Thoracic aorta (tissue), 2 donors: ENCODE measurements at places on chromosomes 6 and 20.

DNA sequence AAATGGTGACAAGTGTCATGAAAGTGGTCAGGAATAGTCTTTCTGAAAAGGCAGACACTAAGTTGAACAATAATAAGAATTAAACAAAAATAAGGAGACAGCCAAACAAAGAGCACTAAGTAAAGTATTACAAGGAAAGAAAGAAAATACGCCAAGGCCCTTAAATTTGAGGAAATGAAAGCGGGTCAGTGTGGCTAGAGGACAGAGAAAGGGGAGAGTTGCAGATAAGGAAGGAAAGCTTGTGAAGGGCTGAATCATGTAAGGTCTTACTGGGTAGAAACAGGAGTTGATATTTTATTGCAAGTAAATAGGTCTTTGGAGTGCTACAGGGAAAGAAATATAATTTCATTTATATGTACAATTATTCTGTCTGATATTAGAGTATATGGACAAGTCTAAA, 732.1 kb downstream of the EPHA7 start:
- H3K4me1 ChIP-seq: no peaks in the 10 kb centered on the region
- no peaks in the 10 kb centered on the region for H3K36me3 ChIP-seq
- no peak overlapping the region for H3K4me3 ChIP-seq
- no peaks in the 10 kb centered on the region for H3K27me3 ChIP-seq
- no peak for DNase-seq

DNA sequence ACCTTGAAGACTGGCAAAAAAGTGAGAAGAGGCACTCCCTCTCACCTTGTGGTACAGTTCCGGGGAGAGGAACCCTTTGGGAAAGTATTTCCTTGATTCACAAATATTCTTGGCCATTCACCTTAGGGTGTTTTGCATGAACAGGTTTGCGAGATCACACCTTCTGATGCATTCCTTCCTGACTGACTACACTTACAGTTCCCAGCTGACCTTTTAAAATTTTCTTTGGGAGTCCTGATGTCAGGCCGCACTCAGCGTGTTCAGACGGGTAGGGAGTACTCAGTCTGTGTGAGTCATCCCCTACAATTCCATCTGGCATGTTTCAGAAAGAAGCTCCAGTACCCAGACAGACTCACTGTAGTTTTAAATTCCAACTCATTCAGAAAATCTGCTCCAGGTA, 1.7 kb downstream of the ADGRF4 start:
- H3K27me3 ChIP-seq: no peaks in the 10 kb centered on the region
- no peaks in the 10 kb centered on the region for H3K36me3 ChIP-seq
- no peak for DNase-seq
- H3K4me3 ChIP-seq: no peak overlapping the region
- no peaks in the 10 kb centered on the region for H3K4me1 ChIP-seq

DNA sequence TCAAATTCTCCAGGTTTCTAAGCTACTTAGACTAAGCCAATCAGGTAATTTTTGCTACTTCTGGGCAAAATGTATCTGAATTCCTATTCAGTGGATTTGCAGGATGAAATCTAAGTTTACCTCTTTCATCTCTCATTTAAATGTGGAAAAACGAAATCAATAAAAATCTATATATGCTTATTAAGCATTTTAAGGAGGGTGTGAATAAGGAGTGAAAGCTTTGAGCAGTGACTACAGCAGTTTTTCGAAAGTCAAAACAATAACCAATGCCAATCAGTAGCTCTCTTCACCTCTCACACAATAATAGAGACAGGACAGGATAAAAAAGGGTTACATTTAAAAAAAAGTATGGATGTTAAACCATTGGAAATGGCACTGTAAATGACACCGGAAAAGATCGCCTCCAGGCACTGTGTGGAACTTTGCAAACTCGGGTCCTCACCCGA, 476 bp upstream of the BCKDHB start:
- H3K4me3 ChIP-seq: peak overlapping the region; percentile 81

- H3K4me1 ChIP-seq: no peaks in the 10 kb centered on the region
- no peak overlapping the region for H3K27ac ChIP-seq
- no peaks in the 10 kb centered on the region for H3K27me3 ChIP-seq
- no peaks in the 10 kb centered on the region for H3K36me3 ChIP-seq
- H3K4me3 ChIP-seq: no peak overlapping the region
- no peak for DNase-seq
These were observed 31.4 kb downstream of the SLC35F1 start for GRCh38 chr6:117938311-117938995.

DNA sequence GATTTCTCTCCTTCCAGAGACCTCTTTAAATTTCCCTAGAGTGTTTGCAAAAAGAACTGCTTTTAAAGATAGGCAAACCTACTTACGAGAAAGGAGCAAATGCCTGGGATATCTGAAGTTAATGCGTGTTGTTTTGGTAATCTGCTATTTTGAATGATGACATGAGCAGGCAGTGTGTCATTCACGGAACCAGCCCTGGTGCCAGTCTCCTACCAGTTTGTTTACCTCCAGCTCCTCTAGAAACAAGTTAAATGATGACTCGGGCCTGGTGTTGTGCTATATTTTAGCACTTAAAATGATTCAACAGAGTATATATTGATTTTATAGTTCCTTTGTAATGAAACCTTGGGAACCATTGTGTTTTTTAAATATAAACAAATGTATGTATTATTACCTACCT, 41.1 kb upstream of the MAP3K4 start:
- H3K4me3 ChIP-seq: peak overlapping the region; percentile 29
- H3K4me1 ChIP-seq: peaks cover 11% of the 10 kb centered on the region
- DNase-seq: no peak
- H3K27ac ChIP-seq: peak overlapping the region; percentile 44
- no peaks in the 10 kb centered on the region for H3K27me3 ChIP-seq

DNA sequence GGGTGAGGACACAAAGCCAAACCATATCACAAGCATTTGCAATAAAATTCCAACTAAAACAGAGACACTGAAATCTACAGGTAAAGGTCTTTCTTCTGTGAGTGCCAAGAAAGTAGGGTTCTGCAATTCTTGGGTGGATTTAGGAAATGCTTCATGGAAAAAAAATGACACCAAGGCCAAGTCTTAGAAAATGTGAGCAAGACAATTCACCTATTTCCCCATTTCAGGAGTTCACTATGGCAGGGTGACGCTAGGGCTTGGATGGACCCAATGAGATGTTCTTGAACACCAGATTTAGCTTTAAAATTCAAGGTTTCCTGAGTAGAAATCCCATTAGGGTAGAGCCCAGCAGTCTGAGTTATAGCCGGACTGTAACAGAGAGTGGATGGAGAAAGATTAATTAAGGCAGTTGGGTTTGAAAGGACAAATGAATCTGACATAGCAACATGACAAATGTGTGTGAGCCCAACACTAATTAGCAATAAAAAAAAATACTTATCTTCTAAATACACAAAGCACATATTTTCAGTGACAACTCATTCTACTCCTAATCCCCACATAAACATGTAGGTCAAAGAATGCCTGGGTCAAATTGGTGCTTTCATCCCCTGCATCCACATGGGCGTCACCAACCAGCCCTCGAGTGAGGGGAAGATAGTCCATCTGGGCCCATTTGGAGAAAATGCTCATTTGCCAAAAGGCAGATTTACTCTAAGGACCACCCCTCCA, 180.4 kb upstream of the JARID2 start:
- H3K27me3 ChIP-seq: no peaks in the 10 kb centered on the region
- H3K4me1 ChIP-seq: no peaks in the 10 kb centered on the region
- no peaks in the 10 kb centered on the region for H3K36me3 ChIP-seq
- no peak overlapping the region for H3K4me3 ChIP-seq

DNA sequence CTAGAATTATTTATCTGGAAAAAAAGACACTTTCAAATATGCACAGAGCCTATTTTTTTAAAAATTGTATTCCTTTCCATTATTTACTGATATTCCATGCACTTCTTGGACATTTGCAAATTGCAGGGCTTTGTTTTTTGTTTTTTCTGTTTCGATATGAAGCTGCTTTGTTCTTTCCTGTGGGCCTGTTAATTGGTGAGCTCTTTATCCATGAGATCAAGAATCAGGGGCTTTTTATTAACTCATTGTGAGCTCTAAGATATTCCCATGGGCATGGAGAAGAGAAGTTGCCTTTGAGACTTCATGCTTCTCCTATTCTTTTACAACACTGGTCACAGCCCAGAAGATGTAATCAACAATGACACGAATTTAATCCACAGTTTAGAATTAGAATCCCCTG, 145.1 kb downstream of the SAMD5 start:
- H3K27me3 ChIP-seq: no peaks in the 10 kb centered on the region
- H3K4me3 ChIP-seq: no peak overlapping the region
- peaks cover 6% of the 10 kb centered on the region for H3K4me1 ChIP-seq

- H3K27ac ChIP-seq: no peak overlapping the region
- no peak for DNase-seq
- H3K4me3 ChIP-seq: no peak overlapping the region
These were observed 123.2 kb downstream of the RIN2 start for GRCh38 chr20:19881080-19881840.

- H3K4me1 ChIP-seq: peaks cover 15% of the 10 kb centered on the region
- DNase-seq: no peak
These were observed 76.2 kb downstream of the ATXN1 start for GRCh38 chr6:16684896-16685554.

GRCh38 chr6:11711003-11711983, 67.3 kb downstream of the ADTRP start:
- no peak for DNase-seq
- peak overlapping the region; percentile 42 for H3K4me3 ChIP-seq
- peak overlapping the region; percentile 20 for H3K27ac ChIP-seq
- no peaks in the 10 kb centered on the region for H3K27me3 ChIP-seq

GRCh38 chr6:22108199-22108598, 188.6 kb downstream of the PRL start:
- H3K4me1 ChIP-seq: no peaks in the 10 kb centered on the region
- no peaks in the 10 kb centered on the region for H3K36me3 ChIP-seq
- no peak for DNase-seq
- H3K4me3 ChIP-seq: no peak overlapping the region

GRCh38 chr6:834866-835265, 141.9 kb upstream of the EXOC2 start:
- H3K27ac ChIP-seq: no peak overlapping the region
- no peaks in the 10 kb centered on the region for H3K4me1 ChIP-seq
- H3K27me3 ChIP-seq: no peaks in the 10 kb centered on the region
